NB4 (cell line): ENCODE measurements at places on chromosomes 3 and 15.
A peak's percentile ranks its signal among the peaks of the same experiment; 100 is the strongest.

- DNase-seq = no peak
These were observed 190.2 kb downstream of the KLF13 start for GRCh38 chr15:31516874-31517273.

GRCh38 chr15:74338676-74339075 lies 28.8 kb downstream of the CYP11A1 start:
- DNase-seq = no peak

DNA sequence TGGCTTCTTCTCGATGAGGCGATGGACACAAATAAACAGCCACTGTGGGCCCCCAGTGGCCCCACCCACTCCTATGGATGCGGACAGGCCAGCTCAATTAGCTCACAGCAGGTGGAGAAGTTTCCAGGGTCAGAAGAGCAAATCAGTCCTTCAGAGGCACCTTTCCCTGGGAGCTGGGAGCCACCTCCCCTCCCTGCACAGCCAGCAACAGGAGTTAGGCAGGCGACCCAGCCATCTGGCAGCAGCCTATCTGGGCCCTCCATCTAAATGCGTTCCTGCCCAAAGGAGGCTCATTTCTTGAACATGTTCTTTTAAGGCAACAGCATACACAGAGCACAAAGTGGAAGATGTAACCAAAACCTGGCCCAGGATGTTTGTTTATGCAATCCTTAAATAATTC lies 211.9 kb upstream of the ARRDC4 start:
- DNase-seq = no peak

- DNase-seq = no peak
These were observed 7.9 kb downstream of the RFC4 start for GRCh38 chr3:186798239-186798874.

- no peak for DNase-seq
These were observed 24.2 kb downstream of the ABHD2 start for GRCh38 chr15:89112341-89112971.

DNA sequence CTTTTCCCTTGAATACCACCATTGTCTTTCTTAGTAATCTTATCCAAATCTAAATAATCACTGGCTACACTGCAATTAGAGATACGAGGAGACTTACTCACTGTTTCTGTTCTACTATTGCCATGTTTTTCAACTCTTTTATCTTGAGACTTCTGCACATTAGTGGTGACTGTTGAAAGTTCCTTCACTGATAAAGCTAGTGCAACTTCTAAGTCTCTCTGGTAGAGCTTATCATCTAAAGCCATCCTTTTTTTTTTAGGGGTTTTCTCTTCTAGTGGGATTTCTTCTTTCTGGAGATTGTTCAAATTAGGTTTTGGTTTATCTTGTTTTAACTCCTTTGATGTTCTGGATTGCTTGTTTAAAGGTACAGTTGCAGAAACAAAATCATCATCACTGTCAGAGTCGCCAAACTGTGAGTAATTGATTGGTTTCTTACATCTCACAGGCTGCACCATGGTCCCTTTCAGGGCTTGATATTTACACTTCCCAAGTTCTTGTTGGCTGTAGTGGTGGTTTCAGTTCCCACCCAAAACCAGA lies 37.7 kb downstream of the NCK1 start:
- no peak for DNase-seq

- DNase-seq = no peak
These were observed 88.6 kb downstream of the LRIG1 start for GRCh38 chr3:66411961-66412887.

DNA sequence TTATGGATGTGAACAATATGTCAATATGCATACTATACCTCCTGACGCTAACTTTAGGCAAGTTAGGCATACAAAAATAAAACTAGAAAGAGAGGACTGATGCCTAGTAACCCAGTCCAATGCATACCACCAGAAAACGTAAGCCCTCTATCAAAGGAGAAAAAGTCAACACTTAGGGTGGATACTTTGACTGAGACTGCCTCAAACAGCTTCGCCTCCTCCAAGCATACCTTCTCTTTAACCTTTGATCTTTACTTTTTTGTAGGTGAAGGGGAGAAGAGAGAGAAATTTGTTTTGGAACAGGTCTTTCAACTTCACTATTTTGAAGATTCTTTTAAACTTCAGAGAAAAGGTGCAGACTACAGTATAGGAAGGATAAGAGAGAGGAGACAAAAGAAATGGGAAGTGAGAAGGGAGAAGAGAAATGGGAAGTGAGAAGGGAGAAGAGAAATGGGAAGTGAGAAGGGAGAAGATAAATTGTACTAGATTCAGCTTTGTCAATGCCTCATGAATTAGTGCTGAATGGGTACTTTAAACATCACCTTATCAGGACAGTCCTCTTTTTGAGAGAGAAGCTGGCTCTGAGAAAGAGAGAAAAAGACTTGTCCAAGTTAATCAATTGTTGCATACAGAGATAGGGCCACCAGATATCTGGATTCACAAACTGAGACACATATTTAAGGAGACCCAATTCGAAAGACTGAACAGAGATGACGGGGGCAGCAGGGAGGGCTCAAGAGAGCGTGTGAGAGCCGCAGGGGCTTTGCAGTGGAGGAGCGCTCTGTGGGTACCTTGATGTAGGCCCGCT lies 1.0 kb downstream of the P3H2 start:
- DNase-seq = no peak

DNA sequence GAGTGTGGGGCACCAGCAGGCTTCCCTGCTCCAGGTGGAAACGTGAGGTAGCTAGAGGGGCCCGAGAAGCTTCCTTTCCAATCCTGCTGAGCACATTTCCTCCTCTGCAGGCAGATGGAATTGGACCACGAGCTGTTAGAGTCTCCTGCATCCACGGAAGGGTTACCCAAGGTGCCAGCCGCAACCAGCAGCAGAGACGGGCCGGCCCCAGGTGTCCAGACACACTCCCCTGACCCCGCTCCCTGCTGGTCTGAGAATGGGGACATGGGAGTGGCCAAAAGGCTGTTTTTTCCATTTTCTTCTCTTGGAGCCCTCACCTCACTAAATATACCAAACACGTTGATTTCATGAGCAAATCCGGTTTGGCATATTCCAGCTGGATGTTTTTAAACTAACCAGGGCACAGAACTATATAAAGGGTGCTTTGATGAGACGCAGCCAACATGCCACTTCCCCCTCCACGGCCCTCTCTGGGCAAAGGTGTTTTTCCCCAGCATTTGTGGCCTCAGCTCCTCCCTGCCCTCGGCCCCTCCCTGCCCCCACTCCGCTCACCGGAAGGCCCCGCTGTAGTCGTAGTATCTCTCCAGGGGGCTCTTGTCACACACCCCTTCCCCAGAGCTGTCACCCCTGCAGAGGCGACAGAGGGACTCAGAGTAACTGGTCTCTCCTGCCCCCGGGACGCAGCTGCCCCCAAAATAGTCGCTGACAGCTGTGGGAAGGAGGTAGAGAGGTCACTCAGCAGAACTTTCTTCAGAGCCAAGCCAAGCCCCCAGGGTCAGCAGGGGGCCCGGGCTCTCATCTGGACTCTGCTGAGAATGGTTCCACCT lies 7.0 kb downstream of the MELTF start:
- no peak for DNase-seq

- DNase-seq = peak; percentile 20
These were observed 793 bp downstream of the APOD start for GRCh38 chr3:195582947-195583346.

DNA sequence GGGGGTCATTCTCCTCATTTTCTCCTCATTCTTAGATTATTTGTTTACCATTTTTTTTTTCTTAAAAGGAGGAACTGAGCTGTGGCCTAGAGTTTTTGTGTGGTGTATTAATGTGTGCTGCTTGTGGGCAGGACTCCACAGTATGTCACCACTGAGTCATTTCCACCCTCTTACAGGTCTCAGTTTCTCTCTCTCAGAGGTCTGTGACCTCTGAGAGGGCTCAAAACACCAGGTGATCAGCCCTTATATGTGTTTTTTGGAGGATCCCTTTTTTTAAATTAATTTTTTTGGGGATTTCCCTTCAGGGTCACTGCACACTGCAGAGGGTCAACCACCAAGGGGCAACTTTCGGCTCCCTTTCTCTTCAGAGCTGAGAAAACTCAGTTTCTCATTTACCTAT lies 166.4 kb downstream of the SUCNR1 start:
- peak; percentile 14 for DNase-seq

- peak; percentile 48 for DNase-seq
These were observed 244.4 kb downstream of the CHST2 start for GRCh38 chr3:143363949-143364348.

DNA sequence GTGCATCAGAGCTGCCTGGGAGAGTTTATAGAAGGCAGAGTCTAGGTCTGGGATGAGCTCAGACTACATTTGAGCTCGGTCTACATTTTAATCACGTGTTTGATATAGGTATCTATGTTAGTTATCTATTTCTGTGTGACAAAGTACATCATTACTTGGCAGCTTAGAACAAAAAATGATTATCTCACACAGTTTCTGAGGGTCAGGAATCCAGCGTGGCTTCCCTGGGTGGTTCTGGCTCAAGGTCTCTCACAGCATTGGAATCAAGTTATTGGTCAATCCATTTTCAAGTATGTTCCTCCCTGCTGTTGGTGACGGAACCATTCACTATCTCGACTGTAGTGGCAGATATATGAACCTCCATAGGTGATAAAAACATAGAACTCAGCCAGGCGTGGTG lies 71.7 kb downstream of the ABHD5 start:
- DNase-seq = no peak

DNA sequence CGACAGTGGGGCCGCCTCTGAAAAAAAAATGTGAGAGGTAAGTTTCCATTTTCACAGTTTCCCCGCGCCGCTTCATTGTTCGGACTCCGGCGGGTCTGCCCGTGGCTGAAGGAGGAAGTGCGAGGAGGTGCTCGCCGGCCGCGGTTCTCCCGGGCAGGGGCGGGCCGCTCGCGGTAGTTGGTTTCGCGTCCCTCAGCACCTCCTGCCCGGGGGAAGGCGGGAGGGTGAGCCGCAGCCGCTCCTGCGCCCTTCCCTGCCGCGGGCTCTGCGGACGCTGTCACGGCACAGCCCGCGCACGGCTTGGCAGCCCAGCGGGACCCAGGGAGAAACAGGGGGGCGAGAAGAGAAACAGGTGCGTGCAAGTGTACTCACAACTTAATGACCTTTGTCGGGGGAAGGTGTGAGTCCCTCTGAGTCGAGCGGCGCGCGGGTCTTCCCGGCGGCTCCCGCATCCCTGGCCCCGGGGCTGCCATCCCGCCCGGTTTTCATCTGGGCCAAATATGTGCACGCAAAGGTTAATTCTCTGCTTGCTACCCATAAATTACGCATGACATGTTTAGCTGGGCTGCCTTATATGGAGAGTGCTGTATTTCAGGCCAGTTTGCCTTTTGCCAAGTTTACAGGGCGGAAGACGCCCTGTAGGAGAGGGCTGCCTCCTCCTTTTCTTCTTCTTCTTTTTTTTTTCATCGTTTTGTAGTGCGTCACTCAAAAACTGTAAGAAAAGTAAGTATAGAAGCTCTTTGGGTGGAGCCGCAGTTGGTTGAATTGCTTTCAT lies 514 bp downstream of the MBNL1 start:
- peak; percentile 68 for DNase-seq

DNA sequence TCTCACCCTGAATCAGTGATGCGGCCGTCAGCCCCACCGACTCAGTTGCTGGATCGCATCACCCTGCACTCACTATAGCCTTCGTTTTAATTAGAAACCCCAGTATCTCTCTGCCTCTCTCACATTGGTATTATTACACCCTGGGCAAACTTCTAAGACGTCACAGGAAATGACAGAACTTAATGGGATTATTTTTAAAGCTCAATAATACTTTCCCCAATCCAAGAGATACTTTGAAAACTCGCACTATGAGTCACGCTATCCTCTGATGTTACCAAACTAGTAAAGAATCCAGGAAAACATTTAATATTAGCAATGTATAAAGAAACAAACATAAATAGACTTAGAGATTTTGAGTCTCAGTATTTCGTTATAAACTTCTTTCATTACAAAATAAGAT lies 36.6 kb downstream of the RUBCN start:
- DNase-seq = no peak
